ENCODE measurements at places on chromosomes 4 and X.

DNA sequence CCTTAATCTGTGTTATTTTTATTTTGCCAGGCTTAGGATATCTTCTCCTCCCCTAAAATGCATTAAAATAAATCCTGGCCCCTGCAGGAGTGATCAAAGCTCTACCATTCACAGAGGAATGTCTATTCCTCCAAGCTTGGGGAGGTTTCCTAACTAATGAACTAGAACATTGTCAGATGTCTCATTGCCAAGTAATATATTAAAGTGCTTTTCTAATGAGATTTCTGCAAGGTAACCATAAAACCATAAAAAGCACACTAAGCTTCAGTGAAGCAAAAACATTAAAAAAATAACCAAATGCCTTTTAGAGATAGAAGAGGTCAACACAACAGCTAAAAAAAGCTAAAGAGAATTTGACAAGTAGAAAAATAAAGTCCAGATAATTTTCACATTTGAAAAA lies 34.8 kb downstream of the IGFBP7 start:
- H3K4me3 ChIP-seq = no peak overlapping the region
- H3K4me1 ChIP-seq = no peaks in the 10 kb centered on the region
- peaks cover 13% of the 10 kb centered on the region for H3K27me3 ChIP-seq
- H3K36me3 ChIP-seq = no peaks in the 10 kb centered on the region
- H3K27ac ChIP-seq = no peak overlapping the region

DNA sequence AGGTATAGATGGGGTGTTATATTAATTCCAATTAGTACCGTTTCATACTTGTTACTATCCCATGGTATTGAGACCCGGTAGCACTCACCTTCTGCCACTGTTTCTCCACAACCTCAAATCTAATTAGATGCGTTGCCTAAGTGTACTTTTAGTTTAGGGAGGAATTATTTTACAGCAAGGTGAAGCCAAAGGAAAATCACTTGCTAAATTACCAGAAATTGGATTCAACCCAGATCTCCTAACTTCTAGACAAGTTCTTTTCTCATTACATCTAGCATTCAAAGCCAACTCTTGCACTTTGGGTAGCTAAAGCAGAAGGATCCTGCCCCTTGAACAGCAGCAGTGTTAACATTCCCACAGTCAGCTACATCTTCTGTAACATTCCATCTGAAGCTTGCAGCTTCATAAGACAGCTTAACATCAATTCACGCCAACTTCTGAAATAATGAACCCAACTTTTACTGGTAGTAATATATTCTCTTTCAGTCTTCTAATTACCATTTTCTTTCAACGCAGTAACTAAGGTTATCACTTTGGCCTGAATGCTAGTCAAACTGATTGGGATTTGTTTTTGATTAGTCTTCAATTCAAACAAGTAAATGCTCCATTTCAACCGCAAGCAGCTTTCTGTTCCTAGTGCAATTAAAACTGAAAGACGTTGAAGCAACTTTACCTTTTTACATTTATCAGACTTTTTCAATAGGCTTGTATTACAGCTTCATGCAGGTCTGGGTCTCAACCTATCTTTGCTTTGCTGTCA lies 934 bp upstream of the SEC31A start:
- no peak for DNase-seq
- peaks cover 47% of the 10 kb centered on the region for H3K4me1 ChIP-seq
- peak overlapping the region; percentile 93 for H3K4me3 ChIP-seq
- H3K27me3 ChIP-seq = no peaks in the 10 kb centered on the region
- peaks cover 51% of the 10 kb centered on the region for H3K36me3 ChIP-seq
- H3K27ac ChIP-seq = peak overlapping the region; percentile 97

GRCh38 chr4:73687421-73687820 lies 52.9 kb upstream of the CXCL8 start:
- no peaks in the 10 kb centered on the region for H3K36me3 ChIP-seq
- H3K27me3 ChIP-seq = no peaks in the 10 kb centered on the region
- H3K27ac ChIP-seq = no peak overlapping the region
- H3K4me3 ChIP-seq = no peak overlapping the region
- DNase-seq = no peak

DNA sequence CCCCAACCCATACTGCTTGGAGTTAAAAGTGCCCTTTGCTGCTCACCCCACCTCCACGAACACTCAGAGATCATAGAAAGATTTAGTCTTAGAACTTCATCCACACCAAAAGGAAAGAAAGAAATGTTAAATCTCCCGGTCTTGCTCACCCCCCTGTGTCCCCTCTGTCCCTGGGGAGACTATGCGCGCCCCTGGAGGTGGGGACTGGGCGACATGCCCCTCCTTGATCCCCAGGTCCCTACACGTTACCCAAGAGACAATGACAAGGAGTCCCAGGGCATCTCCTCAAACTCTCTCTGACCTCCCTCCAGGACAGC lies 620 bp downstream of the ITM2A start:
- peak overlapping the region; percentile 84 for H3K4me3 ChIP-seq
- DNase-seq = no peak
- peak overlapping the region; percentile 89 for H3K27ac ChIP-seq

DNA sequence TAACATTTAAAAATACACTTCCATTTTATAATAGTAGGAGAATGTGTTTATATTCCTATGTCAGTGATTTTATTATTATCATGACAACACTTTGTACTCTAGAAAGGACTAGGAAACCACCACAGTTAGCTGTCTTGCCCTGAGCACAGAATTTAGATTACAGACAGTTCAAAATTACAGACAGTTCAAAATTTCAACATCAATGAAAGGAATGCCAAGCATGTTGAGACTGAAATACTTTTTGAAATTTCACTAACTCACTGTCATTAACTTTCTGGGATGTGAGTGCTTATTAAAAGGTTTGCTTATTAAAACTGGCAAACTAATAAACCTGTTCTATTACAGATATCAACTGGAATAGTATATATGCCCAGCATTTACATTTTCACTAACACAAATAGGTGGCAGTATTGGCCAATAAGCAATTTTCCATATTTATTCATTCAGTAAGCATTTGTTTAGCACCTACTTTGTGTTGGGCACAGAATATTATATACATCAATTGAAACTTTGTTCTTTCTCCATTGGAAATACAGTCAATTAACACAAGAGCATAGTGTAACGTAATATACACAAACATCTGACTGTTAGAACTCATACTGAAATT lies 179.4 kb downstream of the FBXW7 start:
- H3K4me1 ChIP-seq = peaks cover 14% of the 10 kb centered on the region
- no peak for DNase-seq
- H3K27me3 ChIP-seq = no peaks in the 10 kb centered on the region
- no peak overlapping the region for H3K27ac ChIP-seq
- no peak overlapping the region for H3K4me3 ChIP-seq

- H3K4me1 ChIP-seq = peaks cover 3% of the 10 kb centered on the region
- H3K27ac ChIP-seq = no peak overlapping the region
- peaks cover 15% of the 10 kb centered on the region for H3K27me3 ChIP-seq
- no peaks in the 10 kb centered on the region for H3K36me3 ChIP-seq
- no peak overlapping the region for H3K4me3 ChIP-seq
Observed at GRCh38 chr4:141630854-141631253, 5.5 kb upstream of the IL15 start.

DNA sequence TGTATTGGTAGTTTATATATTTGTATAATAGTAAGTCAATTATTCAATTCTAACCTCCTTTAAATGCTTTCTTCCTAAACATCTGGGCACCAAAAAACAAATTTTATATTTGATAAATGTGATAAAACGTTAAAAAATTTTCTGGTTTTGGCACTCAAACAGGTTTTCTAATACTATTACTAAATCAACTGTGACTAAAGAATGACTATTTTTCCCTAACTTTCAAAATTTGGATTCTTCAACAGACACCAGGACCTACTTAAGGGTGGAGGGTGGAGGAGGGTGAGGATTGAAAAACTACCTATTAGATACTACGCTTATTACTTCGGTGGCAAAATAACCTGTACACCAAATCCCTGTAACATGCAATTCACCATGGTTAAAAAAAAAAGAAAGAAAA lies 555.5 kb downstream of the IL15 start:
- H3K27ac ChIP-seq = no peak overlapping the region
- no peak for DNase-seq
- peaks cover 17% of the 10 kb centered on the region for H3K36me3 ChIP-seq
- H3K4me3 ChIP-seq = no peak overlapping the region
- H3K27me3 ChIP-seq = no peaks in the 10 kb centered on the region

DNA sequence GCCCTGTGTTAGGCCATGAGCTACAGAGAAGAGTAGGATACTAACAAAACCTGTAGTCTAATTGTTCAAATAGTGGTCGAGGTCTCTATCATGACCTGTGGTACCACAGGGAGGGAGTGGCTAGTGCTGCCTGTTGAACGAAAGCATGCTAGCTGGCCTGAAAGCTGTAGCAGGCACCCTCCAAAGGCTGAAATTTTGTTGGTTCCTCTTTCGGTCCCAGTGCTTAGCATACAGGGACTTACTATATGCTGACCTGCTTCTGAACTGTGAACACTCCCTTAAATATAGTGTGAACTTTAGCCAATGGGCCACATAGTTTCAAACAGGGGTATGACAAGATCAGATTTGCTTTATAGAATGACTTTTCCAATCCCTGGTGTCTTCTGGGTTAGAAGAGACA lies 113.4 kb downstream of the PJA1 start:
- no peak overlapping the region for H3K27ac ChIP-seq
- DNase-seq = no peak
- H3K27me3 ChIP-seq = no peaks in the 10 kb centered on the region
- H3K36me3 ChIP-seq = no peaks in the 10 kb centered on the region
- H3K4me3 ChIP-seq = no peak overlapping the region

DNA sequence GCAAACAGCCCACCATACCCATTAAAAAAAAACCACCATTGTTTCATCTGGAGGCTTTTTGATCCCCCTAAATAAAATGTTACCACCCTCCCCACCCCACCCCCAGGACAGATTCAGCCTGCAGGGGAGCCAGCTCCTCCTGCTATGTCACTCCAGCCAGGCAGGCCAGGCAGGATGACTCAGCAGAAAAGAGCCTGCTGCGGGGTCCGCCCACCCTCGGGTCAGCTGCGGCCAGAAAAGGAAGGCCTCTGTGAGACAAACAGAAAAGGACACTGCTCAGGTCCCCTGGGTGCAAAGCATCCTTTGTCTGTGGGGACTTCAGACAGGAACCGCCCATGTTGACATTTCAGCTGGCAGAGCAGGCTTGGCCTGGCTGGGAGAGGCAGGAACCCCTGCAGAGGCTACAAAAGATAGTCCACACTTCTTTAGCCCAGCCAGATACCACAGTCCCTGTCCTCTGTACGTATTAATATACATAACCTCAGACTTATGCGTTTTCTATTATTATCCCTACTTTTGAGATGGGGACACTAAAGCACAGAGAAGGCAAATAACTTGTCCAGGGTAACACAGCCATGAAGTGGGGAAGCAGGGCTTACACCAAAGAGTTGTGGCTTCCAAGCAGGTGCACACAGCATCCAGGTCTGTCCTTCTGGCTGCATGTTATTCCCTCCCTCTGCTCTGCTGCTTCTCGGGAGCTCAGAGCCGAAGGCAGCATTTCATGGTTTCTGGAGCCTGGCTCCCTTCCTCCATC lies 147.7 kb downstream of the CPEB2 start:
- no peak overlapping the region for H3K27ac ChIP-seq
- H3K4me1 ChIP-seq = no peaks in the 10 kb centered on the region
- H3K4me3 ChIP-seq = no peak overlapping the region
- no peaks in the 10 kb centered on the region for H3K27me3 ChIP-seq
- H3K36me3 ChIP-seq = no peaks in the 10 kb centered on the region

GRCh38 chr4:113905301-113905700 lies 74.1 kb downstream of the ARSJ start:
- H3K4me1 ChIP-seq = peaks cover 36% of the 10 kb centered on the region
- no peaks in the 10 kb centered on the region for H3K27me3 ChIP-seq
- no peak overlapping the region for H3K27ac ChIP-seq
- no peak for DNase-seq

GRCh38 chrX:115940888-115941332 lies 229.6 kb upstream of the AGTR2 start:
- no peak for DNase-seq
- no peak overlapping the region for H3K4me3 ChIP-seq
- no peaks in the 10 kb centered on the region for H3K27me3 ChIP-seq
- no peaks in the 10 kb centered on the region for H3K4me1 ChIP-seq

- no peak overlapping the region for H3K4me3 ChIP-seq
- H3K36me3 ChIP-seq = peaks cover 7% of the 10 kb centered on the region
Observed at GRCh38 chr4:101785486-101785885, 5.0 kb upstream of the BANK1 start.

- H3K36me3 ChIP-seq = peaks cover 2% of the 10 kb centered on the region
- H3K4me3 ChIP-seq = no peak overlapping the region
- peak; percentile 22 for DNase-seq
- H3K27me3 ChIP-seq = no peaks in the 10 kb centered on the region
- H3K27ac ChIP-seq = no peak overlapping the region
- H3K4me1 ChIP-seq = peaks cover 7% of the 10 kb centered on the region
Observed at GRCh38 chrX:21691512-21692018, 33.4 kb upstream of the KLHL34 start.

- H3K27ac ChIP-seq = no peak overlapping the region
- H3K36me3 ChIP-seq = no peaks in the 10 kb centered on the region
- no peak for DNase-seq
- H3K4me1 ChIP-seq = no peaks in the 10 kb centered on the region
- H3K27me3 ChIP-seq = peaks cover 7% of the 10 kb centered on the region
- H3K4me3 ChIP-seq = no peak overlapping the region
Observed at GRCh38 chr4:140300271-140300970, 73.0 kb upstream of the SCOC start.

- no peak overlapping the region for H3K4me3 ChIP-seq
- H3K36me3 ChIP-seq = no peaks in the 10 kb centered on the region
- no peak for DNase-seq
- no peak overlapping the region for H3K27ac ChIP-seq
- H3K4me1 ChIP-seq = no peaks in the 10 kb centered on the region
- H3K27me3 ChIP-seq = no peaks in the 10 kb centered on the region
Observed at GRCh38 chrX:110557864-110558263, 199.2 kb downstream of the RTL9 start.

DNA sequence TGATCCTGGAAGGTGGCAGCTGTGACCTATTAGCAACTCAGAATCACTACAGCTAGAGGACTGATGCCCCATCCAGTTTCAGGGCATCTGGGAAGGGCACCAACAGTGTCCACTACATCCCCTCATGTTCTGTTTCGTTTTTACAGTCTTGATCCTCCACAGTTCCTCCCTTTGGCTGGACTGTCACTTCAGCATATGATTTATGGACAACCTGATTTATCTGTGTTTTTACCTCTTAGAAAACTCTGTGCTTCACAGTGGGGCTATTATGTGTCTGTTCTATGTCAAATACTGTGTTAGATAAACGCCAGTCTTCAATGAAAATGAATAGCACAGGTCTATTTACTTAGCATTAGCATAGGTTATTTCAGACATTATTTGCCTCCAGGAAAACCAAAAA lies 63.1 kb upstream of the GRPR start:
- no peak overlapping the region for H3K4me3 ChIP-seq
- H3K4me1 ChIP-seq = no peaks in the 10 kb centered on the region
- no peaks in the 10 kb centered on the region for H3K27me3 ChIP-seq
- H3K27ac ChIP-seq = no peak overlapping the region
- H3K36me3 ChIP-seq = no peaks in the 10 kb centered on the region

Measured in activated CD8-positive, alpha-beta T cell treated with anti-CD3 and anti-CD28 coated beads, Interleukin-2, amount 10 ng/mL, durations not matched to agents 7 days and 5 days (primary cell).